Fibroblast of skin of abdomen (primary cell): ENCODE measurements at places on chromosomes 16 and 17.

DNA sequence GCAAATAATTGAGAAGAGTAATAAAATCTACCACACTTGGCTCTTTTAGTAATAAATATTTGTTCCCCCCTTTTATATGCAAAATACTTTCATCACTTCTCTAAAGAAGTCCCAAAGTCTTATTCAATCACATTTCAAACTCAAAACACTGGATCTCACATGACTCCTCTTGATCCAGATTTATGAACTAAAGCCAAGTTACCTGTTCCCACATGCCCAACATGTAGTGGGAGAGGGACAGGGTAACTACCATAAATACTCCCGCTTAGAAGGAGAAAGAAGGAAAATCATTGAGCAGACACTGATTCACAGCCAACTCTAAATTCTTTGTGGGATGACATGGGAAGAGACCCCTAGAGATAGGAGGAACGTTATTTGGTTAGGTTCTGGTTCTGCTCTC lies 64.9 kb upstream of the PMFBP1 start:
- no peak for DNase-seq

- no peak for DNase-seq
Observed at GRCh38 chr17:36030956-36031355, 13.2 kb upstream of the CCL23 start.

DNA sequence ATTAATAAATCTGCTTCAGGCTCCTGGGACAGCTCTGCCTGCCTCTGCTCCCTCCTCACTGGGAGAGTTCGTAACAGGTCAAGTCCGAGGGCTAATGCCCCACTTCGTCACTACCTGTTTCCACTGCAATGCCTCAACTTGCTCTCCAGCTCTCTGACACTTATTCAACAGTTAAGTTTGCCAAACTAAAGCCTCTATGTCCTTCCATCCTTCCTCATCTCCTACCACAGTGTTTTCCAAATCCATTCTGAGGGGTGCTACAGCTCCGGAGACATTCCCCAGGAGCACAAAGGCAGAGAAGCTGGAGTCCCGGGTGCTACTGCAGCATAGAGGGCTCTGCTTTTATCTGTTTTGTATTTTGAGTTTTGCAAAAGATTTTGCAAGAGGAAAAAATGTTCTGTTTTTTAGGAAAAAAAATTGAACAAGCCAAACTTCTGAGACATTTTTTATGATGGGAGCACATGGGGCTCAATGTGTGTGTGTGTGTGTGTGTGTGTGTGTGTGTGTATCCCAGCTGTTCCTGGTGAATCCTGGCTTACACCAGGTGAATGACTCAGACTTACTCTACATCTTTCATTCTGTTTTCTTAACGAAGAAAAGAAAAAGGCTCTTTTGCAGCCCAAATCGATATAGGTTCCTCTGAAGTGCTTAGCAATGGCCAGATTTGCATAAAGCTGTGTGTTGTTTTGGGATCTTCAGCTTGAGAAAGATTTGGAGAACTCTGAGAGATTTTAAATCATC lies 46.1 kb upstream of the MYOCD start:
- DNase-seq = peak; percentile 67

- no peak for DNase-seq
Observed at GRCh38 chr17:50273654-50274040, 619 bp upstream of the TMEM92 start.

- DNase-seq = no peak
Observed at GRCh38 chr16:80327740-80328139, 213.1 kb upstream of the DYNLRB2 start.

- DNase-seq = no peak
Observed at GRCh38 chr16:30429418-30429677, 482 bp downstream of the DCTPP1 start.

DNA sequence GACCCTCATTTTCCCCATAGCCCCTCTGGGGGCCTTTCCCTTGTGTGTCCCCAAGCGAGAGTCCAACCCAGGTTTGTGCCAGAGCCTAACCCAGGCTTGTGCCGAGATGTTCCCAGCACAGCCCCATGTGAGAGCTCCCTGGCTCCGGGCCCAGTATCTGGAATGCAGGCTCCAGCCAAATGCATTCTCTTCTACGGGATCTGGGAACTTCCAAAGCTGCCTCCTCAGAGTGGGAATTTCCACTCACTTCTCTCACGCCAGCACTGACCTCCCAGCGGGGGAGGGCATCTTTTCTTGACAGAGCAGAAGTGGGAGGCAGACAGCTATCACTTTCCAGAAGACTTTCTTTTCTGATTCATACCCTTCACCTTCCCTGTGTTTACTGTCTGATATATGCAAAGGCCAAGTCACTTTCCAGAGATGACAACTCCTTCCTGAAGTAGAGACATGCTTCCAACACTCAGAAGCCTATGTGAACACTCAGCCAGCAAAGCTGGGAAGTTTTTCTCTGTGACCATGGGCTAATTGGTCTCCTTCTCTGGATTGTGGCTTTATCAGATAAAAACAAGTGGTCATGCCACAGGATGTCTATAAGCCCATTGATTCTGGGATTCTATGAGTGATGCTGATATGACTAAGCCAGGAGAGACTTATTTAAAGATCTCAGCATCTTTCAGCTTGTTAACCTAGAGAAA lies 2.5 kb upstream of the CCL2 start:
- peak; percentile 94 for DNase-seq

DNA sequence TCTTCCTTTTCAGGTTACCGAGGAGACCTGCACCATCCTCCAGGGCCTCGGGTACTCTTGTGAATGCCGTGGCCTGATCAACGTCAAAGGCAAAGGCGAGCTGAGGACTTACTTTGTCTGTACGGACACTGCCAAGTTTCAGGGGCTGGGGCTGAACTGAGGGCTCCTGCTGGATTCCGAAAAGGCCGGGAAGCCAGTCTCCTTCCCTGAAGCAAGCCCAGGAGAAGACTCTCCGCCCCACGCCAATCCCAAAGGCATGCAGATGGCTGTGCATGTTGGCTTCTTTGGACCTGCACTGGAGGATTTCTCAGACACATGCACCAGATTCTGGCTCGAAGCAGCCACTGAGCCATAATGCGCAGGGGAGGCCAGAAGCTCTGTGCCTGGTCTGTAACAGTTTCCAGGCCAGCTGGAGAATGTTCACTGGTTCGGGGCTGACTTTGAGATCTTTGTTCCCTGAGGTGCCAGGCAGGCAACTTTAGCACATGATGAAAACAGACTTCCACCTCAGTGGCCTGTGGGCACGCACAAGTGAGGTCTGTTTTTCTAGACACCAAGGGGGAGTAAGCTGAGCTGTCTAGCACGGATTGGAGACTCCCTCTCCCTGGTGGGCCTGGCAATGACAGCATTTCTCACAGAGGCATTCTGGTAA lies 49.1 kb downstream of the ADCY7 start:
- DNase-seq = no peak

- DNase-seq = peak; percentile 62
Observed at GRCh38 chr16:4376126-4376892, 4.7 kb downstream of the VASN start.

- no peak for DNase-seq
Observed at GRCh38 chr16:87922250-87922871, 14.0 kb downstream of the CA5A start.

- no peak for DNase-seq
Observed at GRCh38 chr17:10357768-10358167, 15.0 kb downstream of the MYH13 start.

DNA sequence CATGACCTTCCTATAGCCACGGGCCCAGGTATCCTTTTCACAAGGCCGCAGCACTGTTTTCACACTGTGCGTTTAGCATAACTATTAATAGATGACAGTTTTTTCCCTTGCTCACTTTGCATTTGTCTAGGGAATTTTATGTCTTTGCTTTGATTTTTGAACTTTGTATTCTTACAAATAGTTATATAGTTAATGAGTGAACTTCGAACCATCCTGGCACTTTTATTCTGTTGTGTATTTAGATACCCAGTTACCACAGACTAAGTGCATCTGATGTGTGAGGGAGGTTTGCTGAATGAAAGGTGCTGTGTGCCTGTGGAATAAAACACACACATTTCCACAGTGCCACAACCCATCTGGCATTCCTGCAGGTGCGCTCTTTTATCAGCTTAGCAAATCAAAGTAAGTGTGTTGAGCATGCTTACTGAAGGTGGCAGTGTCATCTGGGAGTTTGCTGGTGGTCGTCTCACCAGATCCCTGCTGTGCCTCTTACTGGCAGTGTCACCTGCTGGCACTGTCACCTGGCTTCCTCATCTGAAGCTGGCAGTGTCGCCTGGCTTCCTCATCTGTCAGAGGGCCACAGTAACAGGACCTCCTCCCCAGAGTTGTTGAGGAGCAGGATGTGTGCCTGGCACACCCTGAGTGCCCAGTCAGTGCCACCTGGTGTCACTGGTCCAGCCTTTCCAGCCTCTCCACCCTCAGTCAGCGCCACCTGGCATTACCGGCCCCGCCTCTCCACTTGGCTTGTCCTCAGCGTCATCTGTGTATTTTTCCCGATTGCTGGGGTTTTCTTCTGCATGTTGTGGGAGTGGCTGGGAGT lies 37.6 kb downstream of the USP10 start:
- DNase-seq = no peak

DNA sequence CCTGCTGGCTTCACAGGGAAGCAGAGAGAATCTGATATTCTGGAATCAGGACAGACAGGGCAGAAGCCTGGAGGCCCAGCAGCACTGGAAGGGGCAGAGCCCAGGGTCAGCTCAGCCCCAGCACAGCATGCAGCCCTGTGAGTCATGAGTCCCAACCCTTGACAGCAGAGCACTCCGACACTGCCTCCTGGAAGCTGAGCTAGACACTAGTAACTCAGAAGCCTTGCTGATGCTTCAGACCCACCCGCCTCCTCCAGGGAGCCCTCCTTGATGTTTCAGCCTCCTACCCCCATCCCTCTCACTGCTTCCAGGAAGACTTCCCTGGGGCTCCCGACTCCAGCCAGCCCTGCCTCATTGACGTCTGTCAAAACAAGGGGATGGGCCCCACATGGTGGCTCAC lies 6.9 kb downstream of the CAMKK1 start:
- no peak for DNase-seq

DNA sequence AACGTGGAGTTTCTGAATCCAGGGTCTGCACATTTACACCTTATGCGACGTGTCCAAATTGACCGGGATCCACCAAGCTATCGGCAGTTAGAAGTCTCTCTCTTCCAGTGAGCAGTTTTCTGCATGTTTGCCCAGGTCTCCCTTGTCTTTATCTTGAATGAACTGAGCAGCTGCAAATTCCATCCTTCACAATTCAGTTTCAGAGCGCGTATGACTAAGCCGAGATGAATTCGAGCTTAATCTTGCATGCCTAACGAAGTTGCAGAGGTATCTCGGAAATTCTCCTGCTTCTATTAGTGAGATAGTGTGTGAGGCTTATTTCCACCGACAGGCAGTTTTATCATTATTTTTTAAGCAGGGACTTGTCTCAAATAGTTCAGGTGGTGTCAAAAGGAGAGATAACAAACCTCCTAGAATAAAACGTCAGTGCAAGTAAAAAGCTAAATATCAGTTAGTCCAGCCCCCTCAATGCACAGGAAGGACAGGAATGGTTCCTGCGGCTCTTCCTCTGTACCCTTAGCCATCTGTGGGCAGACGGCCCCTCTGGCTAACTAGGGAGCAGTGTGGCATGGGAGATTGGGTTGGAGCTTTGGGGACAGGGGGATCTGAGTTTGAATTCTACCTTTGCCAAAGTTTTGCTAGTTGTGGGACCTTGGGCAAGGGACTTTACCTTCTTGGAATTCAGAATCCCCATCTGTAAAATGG lies 93.0 kb upstream of the GPR139 start:
- DNase-seq = no peak

- peak; percentile 50 for DNase-seq
Observed at GRCh38 chr17:17098551-17099179, 56.4 kb downstream of the MPRIP start.

DNA sequence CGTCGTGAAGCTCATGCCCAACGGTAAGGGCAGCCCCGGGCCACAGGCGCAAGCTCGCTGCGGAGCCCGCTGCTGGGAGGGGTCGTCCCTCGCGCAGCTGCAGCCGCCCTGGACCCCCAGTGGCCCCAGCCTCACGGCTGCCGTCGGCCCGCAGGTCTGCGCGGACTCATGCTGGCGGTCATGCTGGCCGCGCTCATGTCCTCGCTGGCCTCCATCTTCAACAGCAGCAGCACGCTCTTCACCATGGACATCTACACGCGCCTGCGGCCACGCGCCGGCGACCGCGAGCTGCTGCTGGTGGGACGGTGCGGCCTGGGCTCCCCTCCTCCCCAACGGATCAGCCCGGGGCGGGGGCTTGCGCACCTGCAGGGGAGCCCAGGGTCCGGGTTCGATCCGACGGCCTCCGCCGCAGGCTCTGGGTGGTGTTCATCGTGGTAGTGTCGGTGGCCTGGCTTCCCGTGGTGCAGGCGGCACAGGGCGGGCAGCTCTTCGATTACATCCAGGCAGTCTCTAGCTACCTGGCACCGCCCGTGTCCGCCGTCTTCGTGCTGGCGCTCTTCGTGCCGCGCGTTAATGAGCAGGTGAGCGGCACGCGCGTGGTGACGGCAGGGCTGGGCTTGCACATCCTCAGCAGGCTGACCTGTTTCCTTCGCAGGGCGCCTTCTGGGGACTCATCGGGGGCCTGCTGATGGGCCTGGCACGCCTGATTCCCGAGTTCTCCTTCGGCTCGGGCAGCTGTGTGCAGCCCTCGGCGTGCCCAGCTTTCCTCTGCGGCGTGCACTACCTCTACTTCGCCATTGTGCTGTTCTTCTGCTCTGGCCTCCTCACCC lies 5.8 kb downstream of the SLC5A2 start:
- DNase-seq = no peak

DNA sequence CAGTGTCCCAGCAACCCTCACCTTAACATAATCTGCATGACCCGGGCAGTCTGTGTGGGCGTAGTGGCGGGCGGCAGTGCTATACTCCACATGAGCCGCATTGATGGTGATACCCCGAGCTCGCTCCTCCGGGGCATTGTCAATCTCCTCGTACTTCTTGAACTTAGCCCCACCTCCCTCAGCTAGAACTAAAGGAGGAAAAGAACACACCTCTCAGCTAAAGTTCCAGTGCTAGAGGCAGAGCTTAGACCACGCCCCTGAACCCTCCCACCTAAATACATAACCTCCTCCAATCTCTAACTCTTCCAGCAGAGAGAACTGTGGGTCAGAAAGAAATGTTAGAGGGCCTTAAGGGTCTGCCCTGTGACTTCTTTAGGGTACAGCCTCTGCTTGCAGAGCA lies 855 bp downstream of the TUFM start:
- DNase-seq = no peak

DNA sequence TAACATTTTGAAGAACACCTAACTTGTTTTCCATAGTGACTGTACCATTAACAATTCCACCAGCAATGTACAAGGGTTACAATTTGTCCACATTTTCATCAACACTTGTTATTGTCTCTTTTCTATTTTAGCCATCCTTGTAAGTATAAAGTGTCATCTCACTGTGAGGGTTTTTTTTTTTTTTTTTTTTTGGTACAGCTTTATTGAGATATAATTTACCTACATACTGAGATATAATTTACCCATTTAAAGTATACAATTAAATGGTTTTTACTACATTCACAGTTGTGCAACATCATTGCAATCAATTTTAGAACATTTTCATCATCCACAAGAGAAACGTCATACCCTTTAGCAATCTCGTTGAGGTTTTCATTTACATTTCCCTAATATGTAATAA lies 17.9 kb upstream of the TMIGD1 start:
- DNase-seq = no peak
